ENCODE measurements at places on chromosomes 11 and 22.

- DNase-seq: no peak
Measured at GRCh38 chr11:108198833-108199232, 23.6 kb downstream of the NPAT start.

DNA sequence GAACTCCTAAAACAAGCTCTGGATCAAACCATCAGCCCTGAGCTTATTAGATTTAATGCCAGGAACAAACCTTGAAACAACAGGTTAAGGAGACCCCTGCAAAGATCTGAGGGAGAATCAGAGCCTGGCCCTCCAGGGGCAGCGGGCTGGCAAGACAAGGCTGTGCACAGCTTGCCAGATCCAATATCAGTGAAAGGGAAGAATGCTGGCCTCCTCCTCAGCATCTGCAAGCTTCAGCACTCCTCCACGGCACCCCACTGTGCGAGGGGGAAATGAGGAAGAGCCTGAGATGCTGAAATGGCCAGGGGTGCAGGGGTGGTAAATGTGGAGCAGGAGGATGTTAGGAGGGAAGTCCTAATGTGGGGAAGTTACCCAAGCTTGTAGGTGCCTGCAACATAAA lies 167.0 kb downstream of the TENM4 start:
- no peak for DNase-seq

DNA sequence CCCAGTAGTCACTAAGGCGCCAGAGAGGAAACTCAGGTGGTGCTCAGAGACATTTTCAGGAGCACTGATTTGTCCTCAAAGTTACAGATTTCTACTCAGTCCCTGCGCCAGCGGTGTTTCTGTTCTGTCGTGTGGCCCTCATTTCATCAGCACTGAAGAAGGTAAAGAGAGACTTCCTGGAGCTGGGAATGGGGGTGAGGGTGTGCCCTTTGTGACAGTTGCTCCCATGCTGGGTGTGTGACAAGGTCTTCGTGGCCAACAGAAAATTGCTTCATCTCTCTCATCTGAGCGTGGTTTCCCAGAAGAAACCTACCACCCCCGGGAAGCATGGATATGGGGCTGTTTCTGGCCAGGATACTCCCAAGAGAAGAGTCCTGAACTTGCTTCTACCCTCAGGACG lies 2.0 kb upstream of the PPARA start:
- no peak for DNase-seq

- DNase-seq: no peak
Measured at GRCh38 chr22:33330534-33330933, 272.4 kb upstream of the SYN3 start.

DNA sequence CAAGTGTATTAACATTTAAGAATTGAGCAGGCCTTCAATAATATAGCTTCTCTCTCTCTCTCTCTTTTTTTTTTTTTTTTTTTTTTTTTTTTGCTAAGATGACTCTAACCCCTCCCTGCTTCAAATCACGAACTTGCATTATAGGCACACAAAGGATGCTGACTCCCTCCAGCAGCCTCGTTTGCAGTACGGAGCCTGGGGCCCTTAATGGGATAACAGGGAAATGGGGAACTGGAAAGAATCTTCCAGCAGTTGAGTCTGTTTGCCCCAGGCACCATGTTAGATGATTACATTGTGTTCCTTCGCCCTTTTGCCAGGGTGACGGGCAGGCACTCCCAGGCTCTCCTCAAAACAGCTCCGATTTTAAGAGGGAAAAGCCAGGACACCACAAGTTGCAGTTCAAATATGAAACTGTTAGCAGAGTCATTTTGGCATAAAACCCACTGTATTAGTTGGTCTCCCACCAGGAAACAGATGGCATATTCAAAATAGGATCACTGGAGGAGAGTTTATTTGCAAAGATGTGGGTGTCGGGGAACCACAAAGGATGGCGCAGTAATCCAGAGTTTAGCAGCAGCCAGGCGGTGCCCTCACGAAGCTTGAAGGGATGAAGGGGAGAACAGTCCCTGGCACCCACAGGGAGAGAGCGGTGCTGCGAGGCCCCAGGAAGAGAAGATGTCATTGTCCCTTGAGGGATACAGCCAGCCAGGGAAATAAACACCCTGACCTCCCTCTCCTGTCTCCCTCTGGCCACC lies 26.5 kb upstream of the TREH start:
- no peak for DNase-seq

GRCh38 chr11:121237686-121238658 lies 54.6 kb upstream of the SC5D start:
- peak; percentile 12 for DNase-seq

DNA sequence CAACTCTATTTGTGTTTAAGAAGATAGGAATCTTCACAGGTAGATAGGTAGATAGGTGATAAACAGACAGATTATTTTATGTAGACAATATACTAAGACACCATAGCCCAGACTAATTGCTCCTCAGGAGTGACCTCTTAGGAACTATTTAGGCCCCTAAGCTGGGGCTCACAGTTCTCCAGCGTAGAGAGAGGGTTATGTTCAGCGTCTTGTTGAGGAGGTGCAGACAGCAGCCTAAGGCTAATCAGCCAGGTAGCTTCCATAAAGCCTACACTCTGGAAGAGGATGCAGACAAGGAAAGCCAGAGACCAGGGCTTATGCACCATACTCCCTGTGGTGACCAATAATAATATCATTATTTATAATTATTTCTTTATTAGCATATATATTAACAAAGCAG lies 705.2 kb downstream of the LRRC4C start:
- DNase-seq: no peak

- no peak for DNase-seq
Measured at GRCh38 chr11:56842814-56843794, 94.6 kb upstream of the OR9G4 start.

- no peak for DNase-seq
Measured at GRCh38 chr11:130037058-130037457, 32.6 kb upstream of the APLP2 start.
